A673 (cell line): ENCODE measurements at places on chromosomes 4 and X. TPM values are rescaled to one million over a fixed set of nuclear protein-coding genes. Genes with fewer than 3 reads are reported as not detected.
A peak's percentile ranks its signal among the peaks of the same experiment; 100 is the strongest.

ARSJ gene
- total RNA-seq = 3.8 and 4.6 TPM in 2 replicates

TEX11 gene
- not detected in 2 replicates for total RNA-seq

- DNase-seq = no peak
Observed at GRCh38 chr4:140136509-140136908, 17.5 kb downstream of the MAML3 start.

GRCh38 chr4:72846280-72847111, 223.0 kb downstream of the COX18 start:
- DNase-seq = no peak

PLCXD1 gene
- 60.9 and 72.7 TPM in 2 replicates for total RNA-seq

GRCh38 chr4:126530996-126531585, 1101.7 kb upstream of the INTU start:
- no peak for DNase-seq

- peak; percentile 2 for DNase-seq
Observed at GRCh38 chr4:82652062-82652461, 90.3 kb upstream of the TMEM150C start.

GRCh38 chrX:109720947-109721346, 12.1 kb downstream of the ACSL4 start:
- no peak for DNase-seq

DNA sequence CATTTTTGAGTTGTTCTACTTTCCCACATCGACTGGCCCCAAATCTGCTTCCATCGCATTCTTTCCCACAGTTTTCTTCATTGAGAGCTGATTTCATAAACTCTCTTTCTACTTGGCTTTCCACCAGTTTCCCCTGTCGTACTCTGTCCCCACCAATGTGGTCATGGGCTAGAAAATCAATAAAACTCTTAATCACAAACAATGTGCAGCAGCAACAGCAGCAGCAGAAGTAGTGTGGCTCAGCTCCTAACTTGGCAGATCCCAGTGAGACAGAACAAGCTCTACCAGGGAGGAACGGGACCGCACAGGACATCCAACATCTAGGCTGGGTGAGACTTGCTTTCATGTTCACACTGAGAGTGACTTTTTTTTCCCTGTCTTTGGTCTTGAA, 3.1 kb upstream of the SETD7 start:
- no peak for DNase-seq

VSIG4 gene
- not detected in 2 replicates for total RNA-seq

DNA sequence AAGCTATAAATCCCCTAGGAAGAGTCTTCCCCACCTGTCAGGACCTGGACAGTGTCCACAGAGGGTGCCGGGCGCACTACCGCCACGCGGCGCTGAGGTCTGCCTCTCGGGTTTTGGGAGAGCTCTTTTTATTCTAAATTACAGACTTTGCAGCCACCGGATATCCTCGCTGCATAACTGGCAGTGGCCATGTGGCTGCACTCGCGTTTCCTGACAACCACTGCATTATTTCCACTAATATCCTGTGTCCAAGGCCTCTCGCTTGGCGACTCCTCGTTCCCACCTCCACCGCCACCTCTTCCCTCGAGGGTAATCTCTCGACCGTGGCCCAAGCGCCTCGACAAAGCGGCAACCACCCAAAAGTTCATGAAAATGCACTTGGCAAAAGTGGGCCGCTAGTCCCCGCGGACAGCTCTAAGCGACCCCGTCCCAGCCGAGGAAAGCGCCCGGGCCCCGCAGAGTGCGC, 512 bp upstream of the TMEM131L start:
- DNase-seq = peak; percentile 57
